ENCODE measurements at places on chromosomes 4 and X.

- no peak for DNase-seq
These were observed 71.7 kb downstream of the DDX60L start for GRCh38 chr4:168408620-168409019.

GRCh38 chr4:128315756-128316520, 28.3 kb upstream of the PGRMC2 start:
- DNase-seq: no peak

- no peak for DNase-seq
These were observed 33.4 kb downstream of the COX18 start for GRCh38 chr4:73036123-73036522.

- DNase-seq: no peak
These were observed 176.9 kb upstream of the SCML1 start for GRCh38 chrX:17560385-17560784.

DNA sequence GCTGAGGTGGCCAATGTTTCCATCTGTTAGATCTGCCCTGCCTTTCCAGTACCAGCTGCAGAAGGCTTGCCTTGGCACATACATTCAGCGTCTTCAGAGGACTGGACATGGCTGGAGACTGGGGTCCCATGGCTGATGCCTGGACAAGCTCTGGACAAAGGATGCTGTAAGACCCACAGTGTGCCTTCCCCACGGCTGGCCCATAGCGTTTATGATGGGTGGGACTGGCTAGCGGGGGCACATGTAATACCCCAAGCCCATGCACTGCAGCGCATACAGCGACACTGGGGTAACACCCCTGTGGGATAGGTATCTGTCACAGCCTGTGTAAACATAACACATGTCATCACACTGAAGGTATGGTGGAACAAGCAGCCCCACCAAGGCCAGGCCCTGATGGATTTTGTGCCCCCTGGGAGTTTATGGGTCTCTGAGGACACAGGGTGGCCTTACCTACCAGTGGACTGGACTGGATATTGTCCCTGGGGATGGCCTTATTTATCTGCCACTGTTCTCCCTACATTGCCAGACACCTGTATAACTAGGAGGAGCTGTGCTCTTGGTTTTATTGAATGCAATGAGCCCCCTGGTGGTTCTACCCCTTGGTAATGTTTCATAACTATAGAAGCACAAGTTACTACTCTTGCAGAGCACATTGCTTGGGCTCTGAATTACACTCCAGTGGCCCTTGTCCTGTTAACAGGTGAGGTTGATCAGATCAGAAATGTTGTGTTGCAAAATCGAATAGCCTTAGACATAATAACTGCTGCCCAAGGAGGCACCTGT, 34.3 kb upstream of the TACR3 start:
- no peak for DNase-seq

- no peak for DNase-seq
These were observed 66.0 kb downstream of the TRMT44 start for GRCh38 chr4:8506373-8507195.

DNA sequence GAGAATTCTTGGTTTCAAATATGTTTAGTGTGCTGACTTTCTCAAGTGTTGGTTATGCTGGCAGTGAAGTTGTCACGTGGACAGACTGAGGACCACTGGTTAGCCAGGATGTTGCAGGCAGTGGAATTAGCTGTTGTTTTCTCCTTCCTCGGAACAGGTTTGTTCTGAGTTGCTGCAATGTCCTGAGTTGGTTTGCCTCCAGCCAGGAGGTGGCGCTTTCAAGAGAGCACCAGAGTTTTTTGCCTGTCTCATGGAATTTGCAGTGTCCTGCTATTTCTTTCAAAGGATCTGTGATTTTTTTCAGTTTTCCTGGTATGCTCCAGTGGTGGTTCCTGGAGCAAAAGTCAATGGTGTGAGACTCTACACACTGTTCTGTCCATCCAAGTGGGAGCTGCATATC, 158.1 kb upstream of the CXorf66 start:
- DNase-seq: no peak

DNA sequence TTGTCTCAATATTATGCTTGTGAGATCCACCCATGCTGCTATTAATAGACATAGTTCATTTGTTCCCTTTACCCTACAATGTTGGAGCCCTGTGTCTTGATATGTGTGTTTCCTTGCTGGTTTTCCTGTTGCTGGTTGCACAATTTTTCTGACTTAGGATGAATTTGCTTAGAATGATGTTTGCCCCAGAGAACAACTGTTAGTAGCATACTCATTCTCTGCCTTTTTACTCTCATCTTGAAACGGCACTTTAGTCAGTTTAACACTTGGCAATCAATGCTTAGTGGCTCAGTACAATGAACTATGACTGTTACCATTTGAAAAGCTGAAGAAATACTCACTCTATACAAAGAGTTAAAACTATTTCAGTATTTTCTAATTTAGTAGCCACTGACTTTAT, 158.8 kb upstream of the NDST4 start:
- no peak for DNase-seq

GRCh38 chr4:159508917-159509500, 406.1 kb downstream of the RAPGEF2 start:
- DNase-seq: no peak

GRCh38 chrX:121649417-121649816, 602.0 kb downstream of the GLUD2 start:
- DNase-seq: no peak

GRCh38 chr4:142567620-142568451, 278.3 kb downstream of the INPP4B start:
- no peak for DNase-seq

- DNase-seq: no peak
These were observed 194.3 kb upstream of the CT83 start for GRCh38 chrX:116657071-116657470.

DNA sequence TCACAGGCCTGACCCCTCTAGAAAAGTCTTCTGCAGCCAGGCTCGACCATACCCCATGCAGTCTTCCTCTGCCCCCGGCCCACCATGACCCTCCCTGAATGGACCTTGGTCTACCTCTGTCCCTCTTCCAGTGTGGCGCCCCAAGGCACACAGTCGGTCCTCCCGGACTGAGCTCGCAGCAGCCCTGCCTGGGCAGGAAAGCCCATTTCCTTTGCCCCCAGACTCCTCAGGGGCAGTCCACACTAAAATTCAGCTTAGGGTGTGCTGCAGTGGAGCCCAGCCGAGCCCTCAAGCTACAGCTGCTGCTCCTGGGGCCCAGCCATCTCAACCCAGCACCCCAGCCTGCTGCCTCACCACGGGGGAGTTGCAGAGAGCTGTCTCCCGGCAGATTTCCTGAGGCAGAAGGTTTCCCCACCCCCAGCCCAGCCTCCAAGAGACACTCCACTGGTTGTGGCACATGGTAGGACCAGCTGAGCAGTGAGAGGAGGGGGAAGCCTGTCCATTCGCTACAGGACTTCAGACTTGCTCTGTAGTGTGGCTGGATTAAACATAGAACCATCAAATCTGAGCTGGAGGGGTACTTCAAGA, 37.5 kb upstream of the IQSEC2 start:
- DNase-seq: no peak

- DNase-seq: no peak
These were observed 109.9 kb downstream of the ZNF518B start for GRCh38 chr4:10347281-10347795.

DNA sequence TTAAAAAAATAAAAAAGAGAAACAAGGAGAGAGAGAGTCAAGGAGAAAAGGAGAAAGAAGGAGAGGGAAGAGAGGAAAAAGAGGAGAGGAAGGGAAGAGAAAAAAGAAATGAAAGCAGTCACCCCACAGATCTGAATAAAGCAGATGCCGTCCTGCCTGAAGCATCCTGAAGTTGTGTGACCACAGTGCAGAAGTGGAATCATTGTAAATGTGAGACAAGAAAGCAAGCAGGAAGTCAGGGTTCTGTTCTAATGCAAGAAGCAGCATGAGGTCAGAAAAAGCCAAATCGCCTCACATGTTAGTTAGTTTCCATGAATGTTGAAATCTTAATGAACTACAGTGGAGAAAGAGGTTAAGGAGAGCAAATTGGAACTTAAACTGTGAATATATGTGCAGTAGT, 692.5 kb downstream of the CENPC start:
- DNase-seq: no peak

DNA sequence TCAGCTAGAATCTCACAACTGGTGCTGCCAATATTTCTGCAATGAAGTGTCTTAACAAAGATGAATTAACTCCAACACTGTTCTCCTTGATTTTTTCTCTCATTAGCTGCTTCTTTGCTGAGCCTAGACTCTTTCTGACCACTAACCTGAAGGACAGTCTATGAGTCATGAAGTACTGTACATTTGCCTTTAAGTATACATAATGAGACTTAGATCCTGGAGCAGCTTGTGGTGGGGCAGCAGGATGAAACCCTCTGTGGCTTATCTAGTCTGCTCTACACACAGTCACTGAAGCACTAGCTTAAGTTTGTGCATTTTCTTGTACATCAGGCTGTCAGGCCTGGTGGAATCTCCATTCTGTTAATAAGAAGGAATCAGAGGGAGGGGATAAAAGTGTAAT, 307.4 kb upstream of the SMIM31 start:
- no peak for DNase-seq

GRCh38 chr4:80532674-80533333, 197.3 kb downstream of the CFAP299 start:
- DNase-seq: no peak

DNA sequence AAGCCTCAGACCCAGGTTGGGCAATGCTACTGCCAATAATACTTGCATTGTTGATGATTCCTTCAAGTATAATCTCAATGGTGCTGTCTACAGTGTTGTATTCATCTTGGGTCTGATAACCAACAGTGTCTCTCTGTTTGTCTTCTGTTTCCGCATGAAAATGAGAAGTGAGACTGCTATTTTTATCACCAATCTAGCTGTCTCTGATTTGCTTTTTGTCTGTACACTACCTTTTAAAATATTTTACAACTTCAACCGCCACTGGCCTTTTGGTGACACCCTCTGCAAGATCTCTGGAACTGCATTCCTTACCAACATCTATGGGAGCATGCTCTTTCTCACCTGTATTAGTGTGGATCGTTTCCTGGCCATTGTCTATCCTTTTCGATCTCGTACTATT, 7.4 kb downstream of the LPAR4 start:
- DNase-seq: no peak

All from stimulated activated CD4-positive, alpha-beta T cell treated with anti-CD3 and anti-CD28 coated beads, Interleukin-15, amount 100 ng/mL, for 48 hours (primary cell).